Type B pancreatic cell (in vitro differentiated cells): ENCODE measurements at places on chromosomes 13 and 19. TPM values are rescaled to one million over a fixed set of nuclear protein-coding genes. Genes with fewer than 3 reads are reported as not detected.

DNA sequence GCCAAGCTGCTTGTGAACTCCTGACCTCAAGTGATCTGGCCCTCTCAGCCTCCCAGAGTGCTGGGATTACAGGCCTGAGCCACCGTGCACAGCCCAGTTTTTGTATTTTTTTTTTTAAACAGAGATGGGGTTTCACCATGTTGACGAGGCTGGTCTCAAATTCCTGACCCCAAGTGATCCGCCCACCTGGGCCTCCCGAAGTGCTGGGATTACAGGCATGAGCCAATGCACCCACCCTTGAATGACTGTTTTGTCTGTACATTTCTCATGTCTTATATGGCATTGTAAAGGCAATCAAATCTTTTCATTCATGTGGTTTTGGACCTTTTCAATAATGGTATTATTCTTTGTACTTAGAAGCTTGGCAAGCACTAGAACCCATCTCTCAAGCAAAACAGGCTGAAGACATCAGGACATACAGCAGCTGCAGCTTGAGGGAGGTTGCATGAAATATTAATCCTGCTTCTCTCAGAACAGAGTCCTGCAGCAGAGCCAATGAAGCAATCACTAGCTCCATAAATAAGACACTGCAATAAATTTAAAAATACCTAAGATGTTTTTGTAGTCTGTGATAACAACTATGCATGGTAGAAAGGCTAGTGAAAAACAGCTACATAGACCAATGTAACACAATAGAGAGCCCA is 209.9 kb downstream of the TUBA3C start:
- DNase-seq, result no peak

DNA sequence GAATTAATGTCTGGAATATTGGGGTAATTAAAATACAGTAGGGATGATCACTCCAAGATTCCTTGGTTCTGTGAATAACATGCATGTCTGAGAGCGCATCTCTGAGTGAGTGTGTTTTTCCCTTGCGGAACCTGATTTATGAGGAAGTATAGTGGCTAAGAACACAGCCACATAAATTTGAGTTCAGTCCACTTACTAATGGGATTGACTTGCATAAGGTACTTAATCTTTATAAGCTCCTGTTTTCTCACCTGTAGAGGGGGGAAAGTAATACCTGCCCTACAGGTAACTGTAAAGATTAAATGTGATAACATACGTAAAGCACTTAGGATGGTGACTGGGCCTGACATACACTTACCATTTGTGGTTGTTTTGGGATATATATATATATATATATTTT is 60.8 kb downstream of the KLF5 start:
- DNase-seq, result no peak

FAM216B gene
- total RNA-seq, result 0.07 TPM in 1 of 2 replicates, not detected in the other

DBP gene
- 24.5 and 31.5 TPM in 2 replicates for total RNA-seq
